ENCODE measurements at places on chromosomes 2 and 18.
A peak's percentile ranks its signal among the peaks of the same experiment; 100 is the strongest.

DNA sequence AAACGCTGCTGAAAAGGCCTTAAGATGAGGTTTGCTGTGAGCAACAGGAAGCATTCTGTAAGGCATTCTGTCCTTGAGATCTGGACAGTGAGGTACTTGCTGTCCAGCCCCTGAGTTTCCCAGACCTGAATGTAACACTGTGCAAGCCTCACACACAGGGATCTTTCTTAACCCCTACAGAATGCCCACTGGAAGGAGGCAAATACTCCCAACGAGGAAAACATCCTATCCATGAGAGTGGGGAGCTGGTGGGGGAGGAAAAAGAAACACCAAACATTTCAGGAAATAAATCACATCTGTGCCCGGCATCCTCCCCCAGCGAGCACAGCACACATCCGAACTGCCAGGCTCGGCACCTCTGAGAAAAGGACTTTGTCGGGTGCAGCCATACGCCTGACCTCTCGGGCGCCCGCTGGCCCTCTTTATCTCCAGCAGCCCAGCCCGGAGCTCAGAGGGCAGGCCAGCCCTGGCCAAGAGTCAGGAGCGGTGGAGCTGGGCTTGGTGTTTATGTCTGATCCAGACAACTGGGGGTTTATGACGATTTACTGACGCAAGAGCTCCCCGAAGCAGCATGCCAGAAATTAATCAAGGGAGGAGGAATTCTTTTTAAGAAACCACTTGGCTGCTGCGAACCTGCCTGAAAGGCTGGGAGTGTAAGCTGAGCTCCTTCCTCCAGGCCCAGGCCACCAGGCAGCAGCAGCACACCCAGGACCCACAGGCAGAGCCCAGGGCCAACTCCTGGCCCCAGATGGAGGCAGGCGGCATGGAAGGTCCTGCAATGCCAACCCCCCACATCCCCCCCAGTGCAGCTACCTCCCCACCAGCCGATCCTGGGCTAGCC, 72.2 kb downstream of the HDAC4 start:
- peak; percentile 53 for DNase-seq

DNA sequence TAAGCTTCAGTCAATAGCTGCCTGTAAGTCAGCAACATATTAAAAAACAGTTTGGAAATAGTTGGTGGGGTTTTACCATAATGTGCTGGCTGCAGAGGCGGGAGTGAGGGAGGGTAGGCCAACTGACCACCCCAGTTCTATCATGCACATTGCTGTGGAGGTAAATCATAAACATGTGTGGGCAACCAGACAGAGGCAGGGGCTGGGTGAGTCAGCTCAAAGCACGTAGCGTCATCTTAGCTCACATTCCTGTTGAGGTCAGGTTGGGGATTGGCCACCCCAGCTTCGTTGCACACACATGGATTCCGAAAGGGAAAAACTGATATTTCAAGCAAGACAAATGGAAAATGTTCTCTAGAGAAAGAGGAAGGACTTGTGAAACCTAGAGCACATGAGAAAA, 19.5 kb downstream of the GPR45 start:
- no peak for DNase-seq

DNA sequence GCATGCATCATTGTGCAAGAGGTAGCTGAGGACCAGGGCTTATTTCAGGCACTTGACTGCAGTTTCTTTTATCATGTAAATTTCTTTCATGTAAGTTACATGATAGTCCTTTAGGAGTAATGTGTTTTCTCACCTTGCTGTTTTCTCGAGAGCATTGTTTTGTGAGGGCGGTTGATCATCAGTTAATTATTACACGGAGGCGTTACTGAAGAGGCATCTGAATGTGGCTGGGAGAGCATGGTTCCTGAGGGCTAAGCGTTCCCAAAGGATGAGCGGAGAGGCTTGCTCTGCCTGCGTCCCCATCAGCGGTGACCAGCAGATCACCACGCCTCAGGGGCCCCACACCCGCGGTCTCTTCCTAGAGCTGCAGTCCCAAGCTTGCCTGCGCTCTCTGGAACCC, 156.1 kb upstream of the NFATC1 start:
- no peak for DNase-seq

DNA sequence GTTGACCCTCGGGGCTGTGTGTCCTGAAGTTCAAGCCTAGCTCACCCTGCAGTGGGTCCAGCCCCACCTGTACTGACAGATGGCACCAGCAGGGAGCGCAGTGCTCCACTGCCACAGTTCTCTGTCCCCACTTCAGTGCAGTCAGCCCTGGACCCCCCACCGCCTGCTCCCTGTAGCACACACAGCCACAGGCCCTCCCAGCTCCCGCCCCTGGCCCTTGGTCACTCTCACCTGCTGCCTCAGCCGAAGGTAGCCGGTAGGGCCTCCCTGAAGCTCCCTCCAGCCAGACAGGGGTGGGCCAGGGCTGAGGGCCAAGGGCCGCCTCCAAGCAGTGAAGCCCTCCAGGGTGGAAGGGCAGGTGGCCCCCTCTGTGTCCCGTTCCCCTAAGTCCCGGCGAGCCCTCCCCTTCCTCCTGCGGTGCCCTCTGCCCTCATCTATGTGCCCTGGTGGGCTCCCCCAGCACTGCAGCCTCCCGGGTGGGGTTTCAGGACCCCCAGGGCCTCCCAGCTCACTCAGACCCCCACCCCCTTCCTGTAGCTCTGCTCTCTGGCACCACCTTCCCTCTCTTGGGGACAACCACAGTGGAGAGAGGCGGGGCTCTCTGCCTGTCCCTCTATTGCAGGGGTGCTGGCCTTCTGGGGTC, 10.8 kb upstream of the ALPP start:
- DNase-seq = peak; percentile 78

- no peak for DNase-seq
Measured at GRCh38 chr2:200050921-200051610, 95.7 kb downstream of the MAIP1 start.

GRCh38 chr18:31965316-31965970, 22.5 kb upstream of the TRAPPC8 start:
- DNase-seq = no peak

- no peak for DNase-seq
Measured at GRCh38 chr18:3184275-3184963, 35.3 kb downstream of the MYOM1 start.

DNA sequence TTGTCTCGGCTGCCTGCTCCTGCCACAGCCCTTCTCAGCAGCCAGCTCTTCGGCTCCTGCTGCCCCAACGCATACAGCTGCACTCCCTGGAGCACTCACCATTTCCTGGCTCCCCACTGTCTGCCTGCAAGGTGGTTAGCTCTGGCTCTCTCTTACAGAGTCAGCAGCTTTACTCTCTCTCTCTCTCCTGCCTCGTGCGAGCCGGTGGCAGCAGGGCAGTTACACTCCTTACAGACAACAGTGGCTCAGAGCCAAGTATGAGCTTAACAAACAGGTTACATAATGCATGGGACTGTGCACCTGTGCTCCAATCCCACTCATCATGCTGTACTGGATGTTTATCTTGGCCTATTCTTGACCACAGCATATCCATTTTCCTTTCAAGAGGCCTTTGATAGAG, 47.4 kb upstream of the DNAJC10 start:
- DNase-seq = no peak

GRCh38 chr2:69036926-69037325, 23.9 kb downstream of the ANTXR1 start:
- no peak for DNase-seq

DNA sequence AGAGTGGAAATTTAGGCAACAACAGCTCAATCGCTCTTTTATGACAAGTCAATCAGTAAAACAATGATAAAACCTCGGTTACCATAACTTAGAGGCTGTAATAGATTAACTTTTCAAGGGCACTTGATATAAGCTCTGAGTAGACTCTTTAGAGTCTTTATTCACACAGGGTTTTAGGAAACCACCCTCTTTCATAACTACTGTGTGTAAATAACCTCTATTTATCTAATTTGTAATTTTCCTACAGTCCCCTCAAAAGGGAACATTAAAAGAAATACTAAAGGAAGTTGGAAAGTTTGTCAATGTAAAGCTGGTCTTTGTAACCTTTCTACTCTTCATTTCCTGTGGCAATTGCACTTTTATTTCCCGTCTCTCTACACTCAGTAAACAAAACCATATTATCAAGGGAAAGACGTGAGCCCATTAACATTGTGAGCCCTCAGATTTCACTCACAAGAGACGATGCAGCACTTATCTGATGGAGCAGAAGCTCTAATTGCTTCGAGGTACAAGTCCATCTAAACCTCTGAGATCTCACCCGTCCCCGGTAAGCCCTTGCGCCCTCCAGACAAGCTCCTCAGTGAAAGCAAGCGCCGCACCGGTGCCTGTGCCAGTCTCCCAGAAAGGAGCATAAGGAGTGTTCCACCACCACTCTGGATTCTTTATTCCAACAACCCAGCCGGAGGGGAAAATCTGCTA, 1.1 kb upstream of the HOXD1 start:
- no peak for DNase-seq

- DNase-seq = no peak
Measured at GRCh38 chr2:218582076-218582475, 13.4 kb downstream of the CNOT9 start.

GRCh38 chr2:216201692-216202306, 92.7 kb downstream of the XRCC5 start:
- DNase-seq = no peak

Measured in ecto neural progenitor cell (in vitro differentiated cells).